ENCODE measurements at places on chromosomes 1 and 21.

DNA sequence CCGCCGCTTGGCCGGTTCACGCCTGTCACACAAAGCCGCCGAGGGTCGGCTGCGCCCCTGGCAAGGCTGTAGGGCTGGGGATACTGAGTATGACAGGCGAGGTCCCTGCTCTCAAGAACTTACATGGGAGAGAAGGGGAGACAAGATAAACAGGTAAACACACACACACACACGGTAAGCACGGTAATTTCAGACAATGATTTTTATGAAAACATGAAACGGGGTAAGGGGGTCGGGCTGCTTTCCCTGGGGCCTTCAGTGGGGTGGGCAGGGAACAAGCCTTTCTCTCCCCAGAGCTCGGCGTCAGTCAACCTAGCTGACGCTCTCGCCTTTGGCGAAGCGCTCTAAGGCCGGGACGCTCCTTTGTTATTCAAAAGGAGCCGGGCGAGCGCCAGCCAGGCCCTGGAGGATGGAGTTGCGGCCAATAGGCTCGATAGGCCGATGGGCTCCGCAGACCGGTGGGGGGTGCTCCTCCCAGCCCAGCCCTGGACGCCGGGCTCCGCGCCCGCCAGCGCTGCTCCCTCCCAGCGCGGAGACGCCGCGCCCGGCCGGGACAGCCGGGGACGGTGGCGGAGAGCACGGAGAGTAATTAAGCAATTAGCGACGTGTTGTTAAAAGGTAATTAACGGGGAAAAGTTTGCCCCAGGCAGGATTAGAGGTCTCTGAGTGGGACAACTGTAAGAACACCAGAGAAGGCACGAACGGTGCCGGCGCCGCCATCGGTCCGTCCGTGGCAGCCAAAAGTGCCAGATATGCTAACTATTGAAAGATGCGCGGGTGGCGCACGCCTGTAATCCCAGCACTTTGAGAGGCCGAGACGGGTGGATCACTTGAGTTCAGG is 950 bp upstream of the INKA2 start:
- no peak for DNase-seq

- DNase-seq: no peak
Observed at GRCh38 chr1:233055879-233056641, 105.6 kb downstream of the NTPCR start.

DNA sequence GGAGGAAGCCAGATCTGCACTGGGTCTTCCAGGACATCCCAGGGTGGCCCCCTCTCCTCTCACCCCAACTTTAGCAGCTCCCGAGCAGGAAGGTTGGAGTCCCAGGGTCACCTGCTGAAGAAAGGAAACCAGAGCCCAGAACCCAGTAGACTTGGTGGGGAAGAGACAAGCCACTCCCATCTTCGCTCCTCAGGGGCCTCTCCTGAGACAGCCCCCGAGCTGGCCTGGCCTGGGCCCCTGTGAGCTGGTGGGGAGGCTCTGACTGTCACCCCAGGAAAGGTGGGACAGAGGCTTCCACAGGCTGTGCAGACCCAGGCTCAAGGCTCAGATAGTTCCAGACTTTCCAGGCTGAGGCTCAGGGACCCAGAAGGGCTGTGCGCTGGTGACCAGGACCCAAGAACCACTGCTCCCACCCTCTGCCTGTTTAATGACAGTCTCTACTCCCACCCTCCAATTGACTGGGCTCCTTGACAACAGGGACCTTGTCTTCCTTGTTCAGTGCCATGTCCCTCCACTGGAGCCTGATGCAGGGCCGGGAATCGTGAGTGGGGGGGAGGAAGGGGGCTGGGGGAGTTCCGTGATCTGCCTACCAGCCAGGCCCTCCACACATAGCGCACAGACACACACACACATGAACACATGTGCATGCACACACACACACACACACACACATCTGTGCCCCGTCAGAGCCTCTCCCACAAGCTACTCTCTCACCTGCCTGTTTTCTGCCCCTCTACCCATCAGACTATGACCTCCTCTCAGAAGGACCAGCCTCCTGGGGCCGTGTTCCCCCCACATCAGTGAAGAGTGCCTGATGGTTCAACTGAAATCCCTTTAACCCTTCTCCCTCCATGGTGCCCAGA is 401.2 kb downstream of the MATN1 start:
- DNase-seq: no peak

GRCh38 chr1:40252601-40253000 is 4.9 kb downstream of the TMCO2 start:
- DNase-seq: no peak

DNA sequence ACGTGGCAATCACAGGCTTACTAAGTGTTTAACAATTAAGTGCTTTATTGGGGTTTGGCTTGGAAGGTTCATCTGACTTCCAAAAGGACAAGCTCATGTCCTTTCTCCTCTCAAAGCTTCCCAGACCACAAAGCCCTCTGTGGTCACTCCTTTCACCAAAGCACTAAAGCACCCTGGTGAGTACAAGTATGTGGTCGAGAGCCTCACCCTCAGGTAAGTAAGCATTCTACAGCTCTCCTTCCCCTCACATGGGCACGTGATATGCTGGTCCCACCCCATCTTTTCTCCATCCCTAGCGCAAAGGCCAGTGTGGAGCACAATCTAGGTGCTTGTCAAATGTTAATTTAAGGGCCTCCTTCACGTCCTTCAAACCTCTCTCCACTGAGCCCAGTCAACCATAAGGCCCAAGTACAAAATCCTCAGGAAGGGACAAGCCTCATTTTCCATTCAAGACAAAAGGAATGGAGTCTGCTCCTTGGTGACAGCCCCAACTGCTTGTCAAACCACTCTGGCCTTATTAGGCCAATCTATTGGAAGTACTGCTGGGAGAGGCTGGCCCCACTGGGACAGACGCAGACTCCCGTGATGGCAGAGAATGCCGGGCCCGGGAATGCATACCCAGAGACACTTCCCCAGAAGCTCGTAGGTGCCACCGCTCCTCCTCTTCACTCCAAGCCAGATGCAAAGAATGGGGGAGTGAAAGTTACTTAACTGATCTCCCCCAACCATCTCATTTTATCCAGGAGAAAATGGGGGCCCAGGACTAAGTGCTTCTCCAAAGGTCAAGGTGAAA is 7.8 kb downstream of the STMN1 start:
- DNase-seq: no peak

DNA sequence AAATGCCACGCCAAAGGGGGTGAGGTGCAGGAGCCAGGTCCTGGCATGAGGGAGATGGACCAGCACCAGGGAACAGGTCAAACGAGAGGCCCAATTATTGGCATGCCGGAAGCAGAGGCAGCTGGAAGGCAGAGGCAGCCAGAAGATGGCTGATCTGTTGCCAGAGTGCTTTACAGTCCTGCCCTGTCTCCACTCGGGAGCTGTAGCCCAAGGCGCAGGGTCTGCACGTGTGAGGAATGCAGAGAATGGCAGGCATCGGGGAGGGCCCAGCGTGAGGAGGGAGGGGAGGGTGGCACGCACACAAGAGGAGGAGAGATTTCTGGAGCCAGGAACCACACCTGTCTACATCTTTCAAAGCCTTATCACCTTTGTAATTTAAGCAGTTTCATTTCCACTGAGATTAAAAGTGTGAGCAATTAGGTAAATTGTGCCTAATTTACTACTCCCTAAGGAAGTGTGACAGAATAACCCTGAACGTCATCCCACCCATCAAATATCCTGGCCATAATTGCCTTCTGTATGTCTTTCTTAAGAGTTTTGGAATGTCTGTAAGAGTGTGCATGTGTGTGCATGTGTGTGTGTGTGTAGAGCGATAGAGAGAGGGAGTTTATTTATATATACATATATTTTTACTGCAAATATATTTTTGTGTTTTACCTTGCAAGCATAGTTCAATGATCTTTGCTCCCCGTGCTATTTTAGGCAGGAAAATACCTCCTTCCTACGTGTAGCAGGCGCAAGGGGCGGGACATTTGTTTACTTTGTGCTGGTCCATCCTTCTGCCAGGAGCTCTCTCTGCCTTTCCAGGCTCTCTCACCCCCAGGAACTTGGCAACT is 125.5 kb upstream of the SERBP1 start:
- DNase-seq: no peak

- DNase-seq: no peak
Observed at GRCh38 chr1:212190169-212190568, 95.0 kb upstream of the PPP2R5A start.

GRCh38 chr1:54361342-54361741 is 44.9 kb downstream of the SSBP3 start:
- DNase-seq: no peak

GRCh38 chr1:79817031-79817560 is 810.6 kb upstream of the ADGRL4 start:
- no peak for DNase-seq

GRCh38 chr1:234413485-234413884 is 40.2 kb downstream of the COA6 start:
- no peak for DNase-seq

DNA sequence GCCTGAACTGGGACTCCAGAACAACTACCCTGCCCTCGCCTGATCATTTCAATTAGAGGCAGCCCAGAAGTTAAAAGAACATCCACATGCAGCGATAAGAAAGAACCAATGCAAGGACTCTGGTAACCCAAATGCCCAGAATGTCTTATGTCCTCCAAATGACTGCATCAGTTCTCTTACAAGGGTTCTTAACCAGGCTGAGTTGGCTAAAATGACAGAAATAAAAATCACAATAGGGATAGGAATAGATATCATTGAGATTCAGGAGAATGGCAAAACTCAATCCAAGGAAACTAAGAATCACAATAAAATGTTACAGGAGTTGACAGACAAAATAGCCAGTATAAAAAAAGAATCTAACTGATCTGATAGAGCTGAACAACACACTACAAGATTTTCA is 80.1 kb upstream of the PTGFR start:
- DNase-seq: no peak

DNA sequence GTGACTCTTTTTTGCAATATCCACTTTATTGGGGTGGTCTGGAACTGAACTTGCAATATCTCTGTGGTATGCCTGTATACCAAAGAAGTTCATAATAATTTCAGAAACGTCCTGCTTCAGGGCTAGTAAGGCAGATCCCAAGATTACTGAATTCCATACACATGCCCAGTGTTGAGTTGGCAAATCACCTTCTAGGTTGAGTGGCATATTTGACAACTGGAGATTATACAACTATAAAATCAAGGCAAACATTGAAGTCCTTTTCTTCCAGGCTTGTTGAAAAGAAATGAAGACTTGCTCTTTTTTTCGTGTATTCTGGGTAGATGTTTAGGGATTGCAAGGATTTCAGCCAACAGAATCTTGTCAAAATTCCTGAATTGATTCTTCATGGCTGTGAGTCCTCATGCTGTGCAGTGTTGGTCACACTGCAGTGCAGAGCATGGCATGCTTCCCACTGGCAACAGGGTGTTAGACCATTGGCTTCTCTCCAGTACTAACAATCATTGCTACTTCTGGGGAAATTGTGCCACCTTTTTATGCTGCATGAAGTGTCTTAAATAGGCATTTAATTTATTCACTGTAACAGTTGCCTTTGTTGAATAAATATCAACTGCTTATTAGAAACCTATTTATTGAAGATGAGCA is 367.1 kb upstream of the ADGRL4 start:
- no peak for DNase-seq

DNA sequence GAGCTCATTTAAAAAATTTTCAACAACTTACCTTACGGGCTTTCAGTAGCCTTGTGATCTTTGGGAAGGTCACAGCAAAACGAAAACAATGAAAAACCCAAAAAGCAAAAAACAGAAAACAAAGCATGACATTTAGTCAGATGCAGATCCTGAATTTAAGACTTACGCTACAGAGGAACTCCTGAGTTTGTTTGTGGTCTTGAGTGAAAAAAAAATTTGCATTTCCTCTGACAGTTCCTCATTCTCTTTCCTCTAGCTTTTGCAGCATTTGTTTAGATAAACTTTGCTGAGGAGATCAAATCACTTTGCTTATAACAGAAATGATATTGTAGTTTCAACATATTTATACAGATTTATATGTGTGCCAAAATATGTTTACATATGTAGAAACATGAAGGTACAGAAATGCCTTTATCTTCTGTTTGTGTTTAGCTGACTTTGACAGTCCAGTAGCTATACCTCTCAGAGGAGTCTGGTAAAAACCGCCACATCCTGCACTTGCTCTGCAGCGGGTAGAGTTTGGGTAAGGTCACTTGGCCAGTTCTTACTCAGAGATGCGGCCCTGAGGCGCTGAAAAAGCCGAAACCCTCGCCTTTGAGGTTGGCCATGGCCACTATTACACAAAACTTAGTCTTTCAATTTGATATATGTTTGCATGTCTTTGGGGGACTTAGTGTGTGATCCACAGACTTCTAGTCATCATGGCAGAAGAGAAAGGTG is 142.5 kb downstream of the TNR start:
- DNase-seq: no peak

DNA sequence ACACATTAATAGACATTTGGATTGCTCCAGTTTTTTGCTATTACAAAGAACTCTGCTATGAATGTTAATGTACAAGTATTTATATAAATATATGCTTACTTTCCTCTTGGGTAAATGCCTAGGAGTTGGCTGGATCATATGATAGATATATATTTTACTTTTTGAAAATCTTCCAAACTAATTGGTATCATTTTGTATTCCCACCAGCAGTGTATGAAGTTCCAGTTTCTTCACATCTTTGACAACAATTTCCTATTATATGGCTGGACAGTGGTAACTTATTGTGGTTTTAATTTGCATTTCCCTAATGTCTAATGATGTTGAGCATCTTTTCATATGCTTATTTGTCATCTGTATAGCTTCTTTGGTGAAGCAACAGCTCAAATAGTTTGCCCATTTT is 23.8 kb upstream of the DIPK1A start:
- no peak for DNase-seq

GRCh38 chr1:200198236-200198635 is 170.7 kb downstream of the NR5A2 start:
- no peak for DNase-seq

- DNase-seq: no peak
Observed at GRCh38 chr1:213586587-213586972, 401.2 kb upstream of the PROX1 start.

DNA sequence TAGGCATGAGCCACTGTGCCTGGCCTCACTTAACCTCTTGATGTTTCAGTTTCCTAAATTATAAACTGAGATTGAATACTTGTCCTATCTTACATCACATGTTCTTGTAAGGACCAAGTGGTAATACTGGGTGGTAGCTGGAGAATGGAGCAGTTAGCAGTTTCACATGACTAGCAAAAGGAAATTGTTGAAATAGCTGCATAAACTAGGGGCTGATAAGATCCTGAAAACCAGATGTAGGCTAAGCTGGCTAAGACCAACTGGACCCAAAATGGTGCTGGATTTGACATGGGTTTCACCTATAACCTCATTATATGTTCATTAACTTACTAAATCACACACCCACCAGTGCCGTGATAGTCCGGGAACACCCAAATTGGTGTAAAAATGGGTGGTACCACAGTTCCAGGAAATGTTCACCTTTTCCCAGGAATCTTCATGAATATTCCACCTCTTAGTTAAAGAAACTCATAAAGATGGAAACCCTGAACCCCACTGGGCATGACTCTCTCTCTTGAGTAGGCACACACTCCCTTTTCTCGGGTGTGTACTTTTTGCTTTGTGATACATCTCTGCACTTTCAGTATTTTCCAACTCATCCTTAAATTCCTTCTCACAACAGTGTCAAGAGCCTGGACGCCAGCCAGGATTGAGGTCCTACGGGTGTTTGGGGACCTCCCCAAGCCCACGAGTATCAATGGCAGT is at the start of gene PAPPA2:
PAPPA2 (plus strand) TSS at position 502 of the 705 bp plus-strand sequence. CDS start 93,148 bp downstream, outside the sequence.
- no peak for DNase-seq

GRCh38 chr1:151716771-151717631 is at the start of gene CELF3:
Gene CELF3 (minus strand): TSS chr1:151716803. CDS start chr1:151716020, 783 bp downstream.
- no peak for DNase-seq

Data from stimulated activated CD4-positive, alpha-beta T cell treated with anti-CD3 and anti-CD28 coated beads, Interleukin-1b, Interleukin-23, amount 100 ng/mL, for 1 hour (primary cell).